ENCODE measurements at places on chromosomes 7 and 10.

DNA sequence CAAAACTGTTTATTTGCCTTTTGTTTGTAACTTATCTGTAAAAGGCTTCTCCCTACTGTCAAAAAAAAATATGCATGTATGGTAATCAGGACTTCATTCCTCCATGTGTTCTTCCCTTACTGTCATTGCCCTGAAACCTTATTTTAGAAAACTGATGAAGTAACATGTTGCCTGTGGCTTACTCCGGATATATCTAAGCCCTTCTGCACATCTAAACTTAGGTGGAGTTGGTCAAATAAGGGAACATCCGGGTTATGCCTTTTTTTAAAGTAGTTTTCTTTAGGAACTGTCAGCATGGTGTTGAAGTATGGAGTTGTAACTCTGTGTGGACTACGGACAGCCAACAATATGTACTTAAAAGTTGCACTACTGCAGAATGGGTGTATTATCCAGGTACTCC is 6.2 kb downstream of the SAR1A start:
- no peak for DNase-seq

GRCh38 chr10:3806603-3807002 is 21.6 kb upstream of the KLF6 start:
- no peak for DNase-seq

DNA sequence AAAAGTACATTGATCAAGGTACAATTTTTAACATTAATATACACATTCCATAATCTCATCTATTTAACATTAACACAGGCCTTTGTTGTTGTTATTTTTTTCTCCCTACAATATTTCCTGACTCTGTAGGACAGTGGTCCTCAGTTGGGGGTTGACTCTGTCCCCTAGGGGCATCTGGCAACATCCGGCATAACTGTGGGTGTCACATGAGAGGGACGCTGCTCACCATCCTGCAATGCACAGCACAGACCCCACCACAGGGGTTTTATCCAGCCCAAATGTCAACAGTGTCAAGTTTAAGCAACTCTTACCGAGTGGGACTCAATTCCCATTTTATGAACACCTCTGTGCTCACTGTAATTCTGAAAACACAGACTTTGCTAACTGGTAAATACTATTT is 8.8 kb downstream of the IDI1 start:
- no peak for DNase-seq

GRCh38 chr10:75967491-75967890 is 536.1 kb downstream of the LRMDA start:
- no peak for DNase-seq

GRCh38 chr10:84818961-84819360 is 490.6 kb downstream of the CCSER2 start:
- DNase-seq: no peak

DNA sequence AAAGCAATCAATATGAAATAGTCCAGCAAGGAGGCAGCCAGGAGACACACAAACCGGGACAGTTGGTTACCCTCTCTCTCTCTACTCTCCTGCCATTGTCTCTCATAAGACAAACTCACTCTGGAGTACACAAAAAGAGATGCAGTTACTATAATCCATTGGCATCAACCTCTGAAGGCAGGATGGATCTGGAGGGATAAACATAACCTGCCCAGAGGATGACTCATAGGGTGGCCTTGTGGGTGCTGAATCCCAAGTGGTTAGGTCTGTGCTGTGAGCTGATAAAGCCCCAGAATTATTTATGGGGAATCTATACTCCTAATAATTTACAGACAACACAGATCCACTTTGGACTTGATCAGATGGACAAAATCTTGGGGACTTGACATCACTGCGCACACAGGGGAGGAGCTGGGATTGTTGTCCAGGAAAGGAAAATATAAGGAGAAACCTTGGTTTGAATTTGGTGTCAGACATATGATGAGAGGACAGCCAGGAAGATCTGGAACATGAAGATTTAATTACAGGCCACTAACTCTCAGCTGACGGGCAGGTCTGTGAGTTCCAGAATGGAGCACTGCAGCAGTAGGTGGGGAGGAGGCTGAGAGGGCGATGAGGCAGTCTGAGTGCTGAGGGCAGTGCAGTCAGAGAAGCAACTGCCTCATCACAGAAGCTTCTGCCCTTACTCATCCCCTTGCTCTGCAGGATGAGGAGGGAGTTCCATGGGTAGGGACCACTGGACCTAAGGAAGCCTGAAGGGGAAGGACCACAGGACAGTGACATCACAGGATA is 113.9 kb upstream of the PRSS58 start:
- no peak for DNase-seq

- DNase-seq: no peak
These were observed 60.8 kb upstream of the EBF3 start for GRCh38 chr10:130024779-130025325.

DNA sequence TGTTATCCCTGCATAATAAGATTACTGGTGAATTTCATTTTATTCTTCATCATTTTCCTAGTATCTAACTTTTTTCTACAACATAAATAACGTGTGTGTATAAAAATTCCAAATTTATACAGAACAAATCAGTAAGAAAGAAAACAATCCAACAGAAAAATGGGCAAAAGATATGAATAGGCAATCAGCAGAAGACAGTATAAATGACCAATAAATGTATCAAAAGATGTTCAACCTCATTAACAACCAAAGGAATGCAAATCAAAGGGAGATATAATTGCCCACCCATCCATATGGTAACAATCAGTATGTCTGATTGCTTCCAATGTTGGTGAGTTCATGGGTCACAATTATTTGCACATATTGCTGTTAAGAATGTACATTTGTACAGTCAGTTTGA is 13.5 kb downstream of the ERLIN1 start:
- DNase-seq: no peak

DNA sequence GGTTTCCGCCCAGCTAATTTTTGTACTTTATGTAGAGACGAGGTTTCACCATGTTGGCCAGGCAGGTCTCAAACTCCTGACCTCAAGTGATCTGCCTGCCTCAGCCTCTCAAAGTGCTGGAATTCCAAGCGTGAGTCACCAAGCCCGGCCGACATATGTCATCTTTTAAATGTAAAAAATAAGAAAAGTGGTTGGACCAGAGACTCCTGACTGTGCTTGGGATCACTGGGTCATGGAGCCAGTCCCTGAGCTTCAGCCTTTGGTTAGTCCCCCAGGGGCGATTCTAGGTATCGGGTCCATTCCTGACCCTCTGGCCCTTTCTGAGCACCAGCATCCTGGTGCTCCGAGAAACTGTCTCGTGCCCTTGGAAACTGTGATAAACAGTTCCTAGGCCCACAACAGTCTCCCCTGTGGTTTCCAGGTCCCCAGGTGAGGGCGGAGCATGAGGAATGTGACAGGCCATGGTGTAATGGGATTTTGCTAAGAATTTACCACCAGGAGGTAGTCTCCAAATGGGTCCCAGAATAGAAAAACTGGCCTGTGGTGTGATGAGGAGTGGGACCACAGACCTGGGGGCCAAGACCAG is 32.8 kb downstream of the UBTD1 start:
- DNase-seq: no peak

GRCh38 chr10:91549262-91549661 is 83.6 kb downstream of the PPP1R3C start:
- DNase-seq: no peak

DNA sequence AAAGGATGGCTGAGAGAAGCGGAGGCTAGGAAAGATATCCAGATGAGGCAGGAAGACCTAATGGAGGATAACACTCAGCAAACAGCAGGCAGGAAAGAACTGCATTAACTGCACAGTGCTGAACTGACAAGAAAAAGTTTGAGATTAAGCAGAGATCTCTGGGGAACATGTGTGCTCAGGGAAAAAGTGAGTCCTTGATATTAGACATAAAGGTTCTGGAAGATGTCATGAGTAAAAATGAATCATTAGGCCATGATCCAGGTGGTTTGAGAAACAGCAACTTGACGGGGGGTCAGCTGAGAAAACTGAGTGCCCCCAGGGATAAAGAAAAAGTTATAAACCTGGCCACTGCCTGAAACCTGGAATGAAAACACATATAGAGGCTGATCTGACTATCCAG is 27.3 kb upstream of the ANK3 start:
- DNase-seq: no peak

GRCh38 chr7:79968077-79968648 is 166.5 kb upstream of the GNAI1 start:
- no peak for DNase-seq

- no peak for DNase-seq
These were observed 59.6 kb upstream of the EBF3 start for GRCh38 chr10:130023454-130024230.
